Memory B cell (primary cell): ENCODE measurements at places on chromosomes 13 and 19.

DNA sequence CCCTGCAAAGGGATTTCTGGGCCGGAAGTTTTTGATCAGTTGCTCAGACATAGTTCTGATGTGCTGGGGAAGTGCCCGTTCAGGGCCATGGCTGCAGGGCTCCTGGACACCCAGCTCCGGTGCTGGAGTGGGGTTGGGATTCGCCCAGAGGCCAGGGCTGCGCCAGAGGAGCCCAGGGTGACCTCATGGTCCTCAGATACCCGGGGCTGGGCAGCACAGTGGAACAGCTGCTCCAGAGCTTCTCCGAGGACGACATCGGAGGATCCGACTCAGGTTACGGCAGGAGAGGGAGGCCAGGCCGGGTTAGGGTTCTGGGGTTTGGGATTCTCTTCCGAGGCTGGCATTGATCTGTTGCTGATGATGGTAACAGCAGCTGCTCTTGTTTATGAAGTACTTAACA, 20.9 kb downstream of the CARM1 start:
- no peak for DNase-seq

DNA sequence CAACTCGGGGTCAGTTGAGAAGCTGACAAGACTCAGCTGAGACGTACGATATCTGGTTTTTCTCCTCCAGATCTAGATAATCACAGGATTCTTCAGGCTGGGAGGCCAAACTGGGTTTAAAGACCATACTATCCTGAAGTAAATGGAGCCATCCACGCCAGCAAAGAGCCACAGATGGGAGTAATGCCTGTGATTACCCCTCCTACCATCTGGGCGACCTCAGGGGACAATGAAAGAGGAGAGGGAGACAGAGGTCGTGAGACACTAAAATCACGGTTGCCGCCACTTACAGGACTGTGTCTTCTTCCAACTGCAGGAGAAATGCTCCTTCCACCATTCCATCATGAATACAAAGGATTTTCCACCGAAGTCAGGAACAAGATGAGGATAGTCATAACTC, 3.1 kb upstream of the NLRP13 start:
- DNase-seq = no peak

GRCh38 chr13:99310382-99311031, 3.3 kb upstream of the GPR183 start:
- no peak for DNase-seq

DNA sequence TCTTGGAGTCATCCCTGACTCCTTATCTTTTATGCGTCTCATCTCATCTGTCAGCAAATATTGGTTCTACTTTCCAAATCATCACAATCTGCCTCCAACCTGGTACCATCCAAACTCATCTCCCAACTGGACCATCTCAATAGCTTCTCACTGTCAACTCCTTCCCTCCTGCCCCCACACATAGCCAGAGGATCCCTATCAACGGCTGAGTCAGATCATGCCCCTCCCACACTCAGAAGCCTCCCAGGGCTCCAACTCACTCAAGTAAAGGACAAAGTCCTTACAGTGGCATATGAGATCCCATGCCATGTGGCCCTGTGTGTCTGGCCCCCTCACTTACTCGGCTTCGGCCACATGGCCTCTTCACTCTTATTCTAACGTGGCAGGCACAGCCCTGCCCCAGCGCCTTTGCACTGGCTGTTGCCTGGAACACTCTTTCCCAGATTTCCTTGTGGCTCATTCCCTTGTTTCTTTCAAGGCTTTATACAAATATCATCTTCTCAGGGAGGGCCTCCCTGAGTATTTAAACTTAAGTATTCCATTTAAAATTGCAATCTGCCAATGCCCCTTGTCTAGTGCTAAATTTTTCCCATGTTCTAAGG, 4.3 kb downstream of the SPRED3 start:
- DNase-seq = no peak

- DNase-seq = no peak
These were observed 41.2 kb downstream of the STARD13 start for GRCh38 chr13:33244210-33244906.

GRCh38 chr13:102769679-102770078, 3.9 kb downstream of the TEX30 start:
- no peak for DNase-seq

GRCh38 chr13:65342541-65343337, 1887.4 kb downstream of the PCDH9 start:
- no peak for DNase-seq

DNA sequence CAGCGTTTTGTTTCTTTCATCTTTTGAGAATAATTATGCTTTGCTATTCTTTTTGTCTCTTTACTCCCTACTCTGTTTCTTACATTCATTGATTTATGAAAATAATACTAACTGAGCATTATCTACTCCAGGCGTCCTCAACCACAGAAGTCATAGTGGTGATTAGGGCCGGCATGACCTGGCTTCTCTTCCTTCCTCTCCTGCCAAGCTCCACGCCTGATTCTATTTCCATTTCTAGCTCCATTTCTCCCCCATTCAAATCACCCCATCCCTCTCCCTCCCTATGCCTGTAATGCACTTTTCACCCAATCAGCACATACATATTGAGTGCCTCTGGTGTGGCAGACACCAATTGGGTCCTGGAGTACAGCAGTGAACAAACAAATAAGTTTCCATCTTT, 183.2 kb upstream of the GPR12 start:
- no peak for DNase-seq
